ENCODE measurements at places on chromosomes 2 and 18. TPM values are rescaled to one million over a fixed set of nuclear protein-coding genes. Genes with fewer than 3 reads are reported as not detected.

The IFT172 gene
- 18.7 TPM for total RNA-seq

The GALNT5 gene
- total RNA-seq, result 0.35 TPM

The RAB31 gene
- 32.2 TPM for total RNA-seq

The PDIA6 gene
- 130 TPM for total RNA-seq

The SLC4A5 gene
- 3.6 TPM for total RNA-seq

The KIAA2012 gene
- total RNA-seq, result not detected

The VAMP8 gene
- total RNA-seq, result 8.2 TPM

The MOCOS gene
- 0.38 TPM for total RNA-seq

The CHST10 gene
- total RNA-seq, result 7.8 TPM

The KRCC1 gene
- 25.2 TPM for total RNA-seq

The UPP2 gene
- total RNA-seq, result not detected

DNA sequence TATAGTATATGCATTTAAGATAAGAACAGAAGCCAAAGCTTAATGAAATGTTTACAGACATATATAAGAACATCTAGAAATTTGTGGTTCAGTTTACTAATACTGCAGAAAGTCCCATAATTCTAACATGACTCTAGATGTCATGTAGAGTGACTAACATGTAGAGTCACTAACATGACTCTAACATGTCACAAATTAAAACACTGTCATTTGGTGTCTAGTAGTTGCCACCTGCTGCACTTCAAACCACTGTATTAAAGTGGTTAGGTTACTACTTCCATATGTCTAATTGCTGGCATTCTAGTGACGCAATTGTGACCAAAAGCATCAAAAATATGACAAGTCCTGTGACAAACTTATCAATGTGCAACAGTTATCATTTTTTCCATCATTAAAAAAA, 100.2 kb upstream of the WDR75 start:
- no peak for DNase-seq

DNA sequence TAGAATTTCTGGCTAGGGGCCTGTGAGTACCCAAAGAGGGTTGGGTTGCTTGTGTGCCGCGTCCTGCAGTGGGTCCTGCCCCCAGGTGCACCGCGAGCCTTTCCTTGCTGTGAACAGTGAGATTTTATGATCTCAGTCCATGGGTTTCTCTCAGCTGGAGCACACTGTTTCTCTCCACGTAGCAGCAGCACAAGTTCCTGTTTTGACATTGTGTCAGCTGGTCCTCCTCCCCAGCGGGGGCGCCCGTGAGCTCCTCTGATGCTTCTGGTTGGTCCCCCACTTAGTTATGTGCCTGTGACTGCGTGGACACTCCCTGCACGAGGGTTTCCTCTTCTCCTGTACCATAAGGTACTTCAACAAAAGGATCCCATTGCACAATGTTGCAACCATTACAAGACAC, 29.8 kb downstream of the TSHZ1 start:
- DNase-seq, result no peak

DNA sequence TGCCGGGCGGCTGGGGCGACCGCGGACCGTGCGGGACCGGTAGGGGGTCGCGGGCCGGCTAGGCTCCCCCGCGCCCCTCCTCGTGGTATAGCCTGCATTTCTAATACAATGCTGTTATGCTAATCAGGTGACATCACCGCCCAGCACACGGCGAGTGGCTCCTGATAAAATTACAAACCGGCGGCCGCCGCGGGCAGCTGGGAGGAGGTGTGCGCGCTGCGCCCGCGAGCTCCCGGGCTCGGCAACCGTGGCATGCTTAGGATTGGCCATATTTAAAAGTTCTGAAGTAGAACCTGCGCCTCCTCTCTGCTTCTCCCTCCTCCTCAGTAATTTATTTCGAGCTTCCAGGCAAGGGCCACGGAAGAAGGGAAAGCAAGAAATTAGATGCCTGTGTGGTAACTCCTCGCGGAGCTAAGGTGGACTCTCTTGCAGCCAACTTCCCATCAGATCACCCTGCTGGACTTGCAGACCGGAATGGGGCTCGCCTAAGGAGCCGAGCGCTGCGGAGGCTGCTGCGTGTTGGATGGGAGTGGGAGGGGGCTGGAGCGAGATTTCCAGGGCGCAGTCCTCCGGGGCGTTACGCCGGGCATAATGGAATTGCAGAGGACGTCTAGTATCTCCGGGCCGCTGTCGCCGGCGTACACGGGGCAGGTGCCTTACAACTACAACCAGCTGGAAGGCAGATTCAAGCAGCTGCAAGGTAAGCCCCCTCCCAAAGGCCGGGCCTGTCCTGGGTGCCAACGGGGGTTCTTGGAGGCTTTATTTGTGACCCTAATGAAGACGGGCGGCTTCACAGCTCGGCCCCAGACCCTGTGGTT, 102.3 kb downstream of the SPTBN1 start:
- DNase-seq, result peak; percentile 79

DNA sequence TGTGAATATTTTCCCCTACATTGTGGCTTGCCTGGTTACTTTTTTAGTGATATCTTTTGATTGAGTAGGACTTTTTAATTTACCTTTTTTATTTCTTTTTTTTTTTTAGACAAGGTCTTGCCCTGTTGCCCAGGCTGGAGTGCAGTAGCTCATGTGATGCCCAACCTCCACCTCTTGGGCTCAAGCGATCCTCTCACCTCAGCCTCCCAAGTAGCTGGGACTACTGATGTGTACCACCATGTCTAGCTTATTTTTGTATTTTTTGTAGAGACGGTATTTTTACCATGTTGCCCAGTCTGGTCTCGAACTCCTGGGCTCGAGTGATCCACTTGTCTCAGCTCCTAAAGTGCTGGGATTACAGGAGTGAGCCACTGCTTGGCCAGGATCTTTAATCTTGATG, 25.3 kb downstream of the EML4 start:
- DNase-seq, result no peak

- DNase-seq, result no peak
Observed at GRCh38 chr2:179455824-179456223, 191.2 kb upstream of the SESTD1 start.

- no peak for DNase-seq
Observed at GRCh38 chr2:221203856-221204255, 368.2 kb downstream of the EPHA4 start.

GRCh38 chr2:205683502-205684367, 1.4 kb downstream of the NRP2 start:
- DNase-seq, result no peak

GRCh38 chr2:207845202-207845864, 75.6 kb upstream of the FZD5 start:
- no peak for DNase-seq

- DNase-seq, result no peak
Observed at GRCh38 chr2:942775-943460, 7.7 kb upstream of the SNTG2 start.

- no peak for DNase-seq
Observed at GRCh38 chr2:206798000-206798399, 32.6 kb downstream of the FASTKD2 start.

DNA sequence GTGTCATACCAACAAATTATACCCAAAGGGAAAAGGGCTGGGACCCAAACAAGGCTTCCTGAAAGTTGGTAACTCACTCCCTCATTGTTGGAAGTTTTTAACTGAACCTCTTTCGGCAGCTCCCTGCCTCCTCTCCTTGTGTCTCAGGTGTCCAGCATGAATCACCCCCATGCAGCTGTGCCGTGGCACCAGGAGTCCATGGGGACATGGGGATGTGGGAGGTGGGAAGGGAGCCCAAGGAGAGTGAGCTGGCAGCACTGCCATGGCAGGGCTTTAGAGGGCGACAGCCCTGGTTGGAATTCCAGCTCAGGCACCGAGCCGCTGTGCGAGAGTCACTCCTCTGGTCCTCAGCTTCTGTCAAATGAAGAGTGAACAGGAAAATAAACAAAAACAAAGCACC, 12.5 kb upstream of the GYPC start:
- DNase-seq, result no peak

DNA sequence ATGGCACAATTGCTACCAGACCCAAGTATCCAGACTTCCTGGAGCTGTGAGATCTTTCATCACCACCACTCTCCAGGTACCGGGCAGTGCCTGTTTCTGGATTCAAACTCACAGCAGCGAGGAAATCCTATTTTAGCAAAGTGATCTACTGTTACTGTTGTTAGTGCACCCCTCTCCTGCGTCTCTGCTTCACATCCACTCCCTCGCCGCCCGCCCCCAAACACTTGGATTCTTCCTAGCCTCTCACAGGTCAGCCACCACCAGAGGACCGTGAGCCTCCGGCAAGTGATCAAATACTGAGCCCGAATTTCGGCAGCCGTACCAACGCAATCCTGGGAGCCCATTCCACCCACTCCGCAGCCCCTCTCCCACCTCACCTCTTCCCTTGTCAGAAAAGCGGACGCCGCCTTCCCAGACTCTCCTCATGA, 519 bp downstream of the METTL4 start:
- peak; percentile 82 for DNase-seq

DNA sequence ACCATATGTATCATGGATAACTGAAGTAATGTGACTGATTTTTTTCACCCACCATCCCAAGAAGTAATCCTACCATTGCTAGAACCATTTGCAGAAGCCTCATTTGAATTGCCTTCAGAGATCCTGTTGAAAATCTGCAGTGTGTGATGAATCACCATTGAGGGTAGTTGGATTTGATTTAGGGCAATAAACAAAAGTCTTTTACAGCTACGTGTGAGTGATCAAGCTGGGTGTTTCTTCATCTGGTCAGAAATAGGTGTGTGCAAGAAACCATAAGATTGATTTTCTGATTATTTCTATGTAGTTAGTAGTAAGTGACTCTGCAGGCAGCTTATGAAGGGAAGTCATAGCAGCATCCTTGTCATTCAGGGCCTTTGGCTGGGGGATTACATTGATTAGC, 159.6 kb downstream of the MGAT5 start:
- DNase-seq, result no peak

- peak; percentile 44 for DNase-seq
Observed at GRCh38 chr18:78787751-78788150, 191.9 kb upstream of the SALL3 start.

DNA sequence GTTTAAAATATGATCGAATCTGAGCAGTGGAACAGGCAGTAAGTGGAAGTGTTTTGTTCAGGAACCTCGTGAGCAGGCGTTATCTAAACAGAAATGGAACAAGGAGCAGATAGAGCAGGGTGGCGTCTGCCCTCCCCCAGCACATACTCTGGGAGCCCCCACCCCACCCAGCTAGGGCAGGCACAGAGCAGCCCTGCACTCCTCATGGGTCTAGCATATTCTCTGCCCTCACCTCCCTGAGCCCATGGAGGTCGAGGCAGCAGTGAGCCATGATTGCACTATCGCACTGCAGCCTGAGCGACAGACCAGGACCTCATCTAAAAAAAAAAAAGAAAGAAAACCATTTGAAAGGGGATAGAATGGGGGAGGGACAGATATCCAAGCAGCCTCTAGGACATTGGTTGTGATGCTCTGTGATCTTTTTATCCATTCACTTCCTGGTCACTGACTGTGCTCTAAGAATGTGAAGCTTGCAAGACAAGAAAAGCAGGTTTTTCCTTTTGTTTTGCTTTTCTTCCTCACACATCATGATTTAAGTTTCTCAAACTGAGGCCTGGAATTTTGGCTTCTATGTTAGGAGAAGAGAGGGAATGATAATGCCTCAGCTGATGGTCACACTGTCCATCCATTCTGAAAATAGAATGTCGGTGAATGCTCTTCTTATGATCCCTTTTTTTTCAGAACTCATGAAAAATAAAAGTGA, 3.1 kb downstream of the MLPH start:
- peak; percentile 59 for DNase-seq

- DNase-seq, result no peak
Observed at GRCh38 chr2:213189001-213189899, 37.8 kb upstream of the IKZF2 start.

GRCh38 chr18:61948281-61948741, 55.5 kb upstream of the RNF152 start:
- no peak for DNase-seq

GRCh38 chr2:45469314-45470099, 141.6 kb downstream of the SRBD1 start:
- DNase-seq, result no peak

Measured in cardiac septum (tissue), 1 donor.